Mucosa of descending colon (tissue), 3 donors: ENCODE measurements at places on chromosomes 4 and X. TPM values are rescaled to one million over a fixed set of nuclear protein-coding genes. Genes with fewer than 3 reads are reported as not detected.

GRCh38 chr4:112765317-112765974 is 128.5 kb downstream of the LARP7 start:
- DNase-seq = no peak

GRCh38 chr4:3704669-3705068 is 61.5 kb upstream of the ADRA2C start:
- peak; percentile 22 for DNase-seq

- DNase-seq = no peak
These were observed 577.1 kb downstream of the ANKRD50 start for GRCh38 chr4:124135409-124135813.

- no peak for DNase-seq
These were observed 289.7 kb downstream of the STK32B start for GRCh38 chr4:5340991-5341451.

The ZNF732 gene
- total RNA-seq = not detected

DNA sequence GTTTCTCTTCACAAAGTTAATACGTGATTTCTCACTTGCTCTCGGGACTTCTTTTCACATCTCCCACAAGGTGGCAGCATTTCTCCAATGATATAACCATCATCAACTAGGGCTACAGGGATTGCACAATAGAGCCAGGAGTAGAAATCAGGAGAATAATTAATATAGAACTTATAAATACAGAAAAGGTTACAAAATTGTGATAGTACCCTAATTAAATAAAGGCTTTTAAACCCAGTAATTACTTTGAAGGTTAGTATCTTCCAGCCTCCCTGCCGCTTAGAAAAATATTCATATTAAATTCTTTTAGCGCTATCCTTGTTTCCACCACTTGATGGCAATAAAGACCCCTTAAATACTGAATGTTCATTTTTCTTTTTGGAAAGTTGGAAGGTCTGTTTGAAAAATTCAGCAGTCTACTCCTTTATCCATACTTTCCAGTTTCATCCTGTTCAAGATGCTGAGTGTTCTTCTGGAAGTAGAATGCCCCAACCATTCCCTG is 65.8 kb downstream of the RASGEF1B start:
- no peak for DNase-seq

GRCh38 chrX:49106930-49107329 is 16.6 kb downstream of the GPKOW start:
- peak; percentile 17 for DNase-seq

DNA sequence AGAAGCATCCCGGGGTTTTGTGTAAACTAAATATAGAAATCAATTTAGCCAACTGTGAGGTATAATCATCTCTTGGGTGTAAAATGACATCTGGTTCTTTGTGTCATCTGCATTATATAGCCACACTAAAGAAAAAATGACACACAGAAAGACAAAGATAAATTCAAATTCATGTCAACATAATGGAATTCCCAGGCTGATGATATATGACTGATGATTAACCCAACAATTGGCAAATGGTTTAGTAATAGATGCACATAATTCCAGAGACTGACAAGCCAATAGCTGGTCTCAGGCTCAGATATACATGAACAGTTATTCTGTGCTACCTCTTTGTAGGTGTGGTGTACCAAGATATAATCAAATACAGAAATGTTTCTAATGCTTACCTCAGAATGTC is 375.4 kb upstream of the PITX2 start:
- no peak for DNase-seq

DNA sequence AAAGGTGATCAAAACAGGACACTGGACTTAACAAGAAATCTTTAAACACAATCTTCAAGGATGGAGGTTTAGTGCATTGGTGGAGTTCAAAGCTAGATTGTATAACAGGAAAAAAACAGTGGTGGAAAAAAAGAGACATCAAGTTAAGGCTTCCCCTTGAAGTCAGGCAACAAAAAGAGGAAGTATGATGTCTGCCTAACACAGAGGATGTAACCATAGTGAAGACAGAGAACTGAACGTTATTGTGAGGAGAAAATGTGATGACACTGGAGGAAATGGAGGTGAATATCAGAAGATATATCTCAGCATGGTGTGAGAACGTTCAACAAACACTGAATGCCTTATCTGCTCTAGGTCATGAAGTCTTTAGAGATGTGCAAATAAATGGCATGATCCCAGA is 192.4 kb upstream of the AR start:
- no peak for DNase-seq

The CT47B1 gene
- total RNA-seq = not detected

- DNase-seq = no peak
These were observed 471.5 kb downstream of the SPRY1 start for GRCh38 chr4:123867910-123868587.

The RAB9B gene
- 0.69 TPM for total RNA-seq

DNA sequence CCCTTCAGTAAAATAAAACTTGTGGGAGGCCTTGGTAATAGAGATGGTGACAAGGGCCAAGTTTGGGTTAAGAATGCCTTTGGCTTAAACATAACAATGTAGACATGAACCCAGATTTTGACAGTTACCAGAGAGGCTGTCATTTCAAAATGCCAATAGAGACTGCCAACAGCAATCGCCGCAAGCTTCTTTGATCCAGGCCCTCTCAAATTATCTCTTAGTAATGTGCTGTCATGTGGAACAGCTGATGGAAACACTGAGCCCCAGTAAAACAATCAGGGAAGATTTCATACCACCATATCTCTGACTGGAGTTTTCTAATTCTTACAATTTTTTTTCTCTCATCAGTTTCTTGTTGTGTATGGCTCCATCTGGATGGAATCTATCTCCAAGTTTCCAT is 80.5 kb downstream of the ZNF330 start:
- no peak for DNase-seq

GRCh38 chr4:16365036-16365569 is 138.8 kb upstream of the TAPT1 start:
- no peak for DNase-seq

- no peak for DNase-seq
These were observed 1.1 kb downstream of the AFF2 start for GRCh38 chrX:148501386-148502066.

GRCh38 chrX:16023790-16024734 is 99.3 kb upstream of the GRPR start:
- DNase-seq = no peak

- DNase-seq = no peak
These were observed 102.6 kb downstream of the PHEX start for GRCh38 chrX:22134681-22135080.

GRCh38 chrX:2370456-2370855 is 130.3 kb downstream of the DHRSX start:
- DNase-seq = no peak

The TSPAN7 gene
- 138 TPM for total RNA-seq

DNA sequence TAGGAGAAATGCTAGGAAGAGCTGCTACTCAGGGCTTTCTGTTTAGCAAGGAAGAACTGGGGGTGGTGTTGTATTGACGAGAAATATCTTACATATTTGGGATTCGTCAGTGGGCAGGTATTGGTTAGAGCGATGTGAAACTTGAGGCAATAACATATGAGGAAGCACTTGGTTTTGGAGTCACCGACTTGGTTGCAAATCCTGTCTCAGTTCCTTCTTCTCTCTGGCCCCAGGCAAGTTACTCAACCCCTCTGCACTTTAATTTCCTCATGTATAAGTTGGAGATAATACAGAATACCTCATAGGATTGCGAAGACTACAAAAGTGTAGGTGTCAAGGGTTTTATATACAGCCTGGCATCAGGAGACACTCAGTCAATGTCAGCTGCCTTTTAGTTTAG is 34.1 kb downstream of the GPAT3 start:
- DNase-seq = no peak

The HSFX2 gene
- not detected for total RNA-seq

The DDIT4L gene
- total RNA-seq = 0.43 TPM

DNA sequence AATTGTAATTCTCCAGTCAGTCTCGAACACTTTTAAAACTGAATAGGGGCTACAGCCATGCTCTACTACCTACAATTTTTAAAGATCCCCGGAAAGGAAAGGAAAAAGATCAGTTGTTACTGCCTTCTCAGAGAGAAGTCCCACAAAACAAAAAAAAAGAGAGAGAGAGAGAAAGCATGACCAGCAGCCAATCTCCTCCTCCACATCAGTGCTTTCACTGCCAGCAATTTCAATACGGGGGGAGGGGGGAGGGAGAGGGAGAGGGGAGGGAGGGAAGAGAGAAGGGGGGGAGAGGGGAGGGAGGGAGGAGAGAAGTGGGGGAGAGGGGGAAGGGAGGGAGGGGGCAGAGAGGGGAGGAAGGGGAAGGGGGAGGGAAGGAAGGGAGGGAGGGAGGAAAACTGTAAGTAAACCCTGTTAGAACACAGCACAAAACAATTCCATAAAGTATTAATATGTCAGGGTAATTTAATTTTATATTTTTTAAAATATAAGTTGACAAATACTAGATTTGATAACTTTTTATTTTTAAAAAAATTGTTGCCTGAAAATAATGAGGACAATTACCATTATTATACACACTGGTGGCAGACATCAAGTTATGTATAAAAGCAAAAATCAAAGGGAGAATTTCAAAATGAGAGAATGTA is 108.0 kb downstream of the LRBA start:
- DNase-seq = no peak

The RAB33A gene
- 0.47 TPM for total RNA-seq

DNA sequence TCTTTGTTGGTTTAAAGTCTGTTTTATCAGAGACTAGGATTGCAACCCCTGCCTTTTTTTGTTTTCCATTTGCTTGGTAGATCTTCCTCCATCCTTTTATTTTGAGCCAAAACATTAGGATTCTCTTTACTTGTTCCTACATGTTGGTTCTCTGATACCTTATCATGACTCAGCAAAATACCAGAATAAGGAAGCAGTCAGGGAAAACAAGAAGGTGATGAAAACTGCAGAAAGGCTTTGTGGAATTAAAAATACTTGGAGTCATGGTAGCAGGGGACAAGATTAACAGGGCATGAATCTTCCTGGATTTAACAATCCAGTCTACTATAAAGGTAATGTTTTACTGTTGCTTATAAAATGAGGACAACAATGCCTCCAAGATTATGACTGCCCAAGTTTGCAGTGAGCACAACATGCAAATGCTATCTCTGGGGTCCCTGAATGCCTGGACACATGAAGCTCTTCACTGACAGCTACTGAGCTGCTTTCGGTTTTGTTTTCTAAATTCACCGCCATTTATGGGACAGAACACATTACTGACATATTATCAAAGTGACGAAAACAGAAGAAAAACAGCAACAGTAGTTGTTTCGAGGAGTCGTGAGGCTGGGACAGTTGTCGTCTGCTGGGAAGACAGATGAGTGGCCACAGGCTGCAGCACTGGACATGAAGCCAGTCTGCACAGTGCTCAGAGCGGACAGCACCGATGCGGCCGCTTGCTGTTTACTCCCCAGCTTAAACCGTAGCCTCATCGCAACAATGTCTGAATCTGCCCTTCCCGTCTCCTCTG is 174.5 kb upstream of the DKK2 start:
- no peak for DNase-seq

DNA sequence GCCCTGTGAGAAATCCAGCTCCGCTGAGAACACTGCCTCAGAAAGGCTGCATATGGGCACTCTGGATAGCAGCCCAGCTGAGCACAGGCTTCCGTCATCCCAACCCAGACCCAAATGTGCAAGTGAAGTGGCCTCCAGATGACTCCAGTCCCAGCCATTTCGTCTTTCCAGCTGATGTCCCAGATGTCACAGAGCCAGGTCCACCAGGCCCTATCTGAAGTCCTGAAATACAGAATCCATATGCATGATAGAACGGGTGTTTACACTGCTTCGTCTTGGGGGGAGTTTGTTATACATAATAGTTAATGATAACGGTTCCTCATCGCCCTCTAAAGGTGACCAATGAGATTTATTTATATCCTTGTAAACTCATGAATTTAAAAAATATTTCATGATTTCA is 72.6 kb upstream of the TRIM2 start:
- no peak for DNase-seq

DNA sequence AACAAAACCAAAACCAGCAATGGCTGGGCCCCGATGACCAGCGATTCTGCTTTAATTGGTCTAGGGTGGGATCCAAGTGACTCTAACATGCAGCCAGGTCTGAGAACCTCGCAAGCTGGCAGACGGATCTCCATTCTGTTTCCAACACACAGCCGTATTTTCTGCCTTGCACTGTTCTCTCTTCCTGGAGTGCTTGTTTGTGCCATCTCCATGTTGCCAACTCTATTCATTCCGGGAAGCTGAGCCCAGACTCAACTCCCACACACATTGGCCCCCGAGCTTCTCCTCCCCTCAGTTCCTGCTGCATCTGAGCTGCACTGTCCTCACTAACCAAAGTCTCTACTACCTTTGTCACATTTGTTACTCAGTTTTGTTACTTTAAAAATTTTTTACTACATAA is 35.6 kb downstream of the GEMIN8 start:
- DNase-seq = no peak

GRCh38 chr4:71768123-71768522 is 15.8 kb downstream of the GC start:
- no peak for DNase-seq

- no peak for DNase-seq
These were observed 11.5 kb upstream of the STK32B start for GRCh38 chr4:5039800-5040199.

The RASL11B gene
- 0.76 TPM for total RNA-seq

The ENPP6 gene
- 0.43 TPM for total RNA-seq

- peak; percentile 75 for DNase-seq
These were observed 331 bp downstream of the SETD7 start for GRCh38 chr4:139555705-139556070.

- DNase-seq = no peak
These were observed 77.5 kb downstream of the PHOX2B start for GRCh38 chr4:41670982-41671381.

DNA sequence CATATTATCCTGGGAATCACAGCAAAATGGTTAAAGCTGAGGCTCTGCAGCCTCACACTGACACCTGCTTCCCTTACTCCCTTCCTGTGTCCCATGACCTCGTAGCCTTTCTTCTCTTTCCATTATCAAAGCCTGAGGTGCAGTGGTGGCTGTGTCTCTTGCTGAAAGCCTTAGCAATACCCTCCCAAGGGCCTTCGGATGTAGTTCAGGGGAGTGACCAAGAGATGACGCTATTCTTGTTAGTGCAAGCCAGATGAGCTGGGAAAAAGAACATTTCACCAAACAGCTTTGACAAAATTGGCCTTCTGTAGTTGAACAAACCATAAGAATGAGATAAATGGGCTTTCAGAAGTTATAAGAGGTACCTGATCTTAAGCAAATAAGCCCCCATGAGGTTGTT is 31.6 kb downstream of the SMIM10L2A start:
- DNase-seq = no peak

GRCh38 chr4:31106419-31106818 is 386.2 kb downstream of the PCDH7 start:
- DNase-seq = no peak

- DNase-seq = no peak
These were observed 257.5 kb upstream of the ANKRD50 start for GRCh38 chr4:124970011-124970410.

The CXorf65 gene
- total RNA-seq = 2.7 TPM

The MTNR1A gene
- total RNA-seq = 4.9 TPM

The CT45A10 gene
- total RNA-seq = not detected

- DNase-seq = no peak
These were observed 149.8 kb upstream of the RASGEF1B start for GRCh38 chr4:81621490-81621889.
